ENCODE measurements at places on chromosomes 6 and 20.

DNA sequence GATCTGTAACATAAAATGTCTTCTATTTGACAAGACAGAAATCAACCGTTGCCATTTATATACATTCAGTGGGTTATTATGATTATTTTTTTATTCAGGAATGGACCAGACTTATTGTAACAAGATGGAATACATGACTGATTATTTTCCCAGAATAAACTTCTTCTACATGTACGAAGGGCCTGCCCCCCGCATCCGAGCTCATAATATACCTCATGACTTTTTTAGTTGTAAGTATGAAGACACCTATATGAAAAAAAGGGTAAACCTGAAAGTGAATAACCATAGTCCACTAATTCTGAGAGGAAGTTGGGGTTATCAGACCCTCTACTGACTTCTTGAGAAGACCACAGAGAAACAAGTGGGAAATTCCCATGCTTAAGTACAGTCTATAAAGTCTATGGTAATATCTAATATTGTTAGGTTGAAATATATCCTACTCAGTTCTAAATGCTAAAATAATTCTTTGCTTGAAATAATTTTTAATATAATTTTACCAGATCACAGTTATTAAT is 15.9 kb downstream of the OR2A4 start:
- DNase-seq: no peak
- peaks cover 39% of the 10 kb centered on the region for H3K4me1 ChIP-seq
- H3K36me3 ChIP-seq: no peaks in the 10 kb centered on the region
- no peaks in the 10 kb centered on the region for H3K27me3 ChIP-seq

- peaks cover 2% of the 10 kb centered on the region for H3K4me1 ChIP-seq
- no peak for DNase-seq
- no peaks in the 10 kb centered on the region for H3K27me3 ChIP-seq
Measured at GRCh38 chr20:9884666-9885065, 45.8 kb upstream of the PAK5 start.

GRCh38 chr6:24619661-24620060 is 26.3 kb downstream of the KIAA0319 start:
- no peak overlapping the region for H3K27ac ChIP-seq
- H3K4me1 ChIP-seq: no peaks in the 10 kb centered on the region
- no peaks in the 10 kb centered on the region for H3K36me3 ChIP-seq
- no peak for DNase-seq
- H3K27me3 ChIP-seq: no peaks in the 10 kb centered on the region
- no peak overlapping the region for H3K4me3 ChIP-seq

DNA sequence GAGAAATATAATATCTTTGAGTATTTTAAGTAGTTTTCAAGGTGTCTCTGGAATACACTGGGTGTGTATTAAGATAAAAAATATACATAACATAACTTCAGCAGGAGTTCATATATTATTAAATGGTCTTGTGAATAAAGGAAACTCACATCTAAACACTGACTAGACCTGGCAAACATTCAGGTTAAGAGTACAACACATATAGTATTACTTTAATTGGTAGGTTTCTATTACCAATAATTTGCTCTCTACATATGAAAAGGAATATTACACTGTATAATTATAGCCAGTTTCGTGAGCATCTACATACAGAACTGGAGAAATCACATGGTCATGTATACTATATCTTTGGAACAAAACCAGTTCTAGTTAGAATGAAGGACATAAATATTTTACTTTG is 8.7 kb downstream of the NCOA5 start:
- H3K4me1 ChIP-seq: peaks cover 52% of the 10 kb centered on the region
- H3K27ac ChIP-seq: no peak overlapping the region
- no peaks in the 10 kb centered on the region for H3K27me3 ChIP-seq
- no peak for DNase-seq

DNA sequence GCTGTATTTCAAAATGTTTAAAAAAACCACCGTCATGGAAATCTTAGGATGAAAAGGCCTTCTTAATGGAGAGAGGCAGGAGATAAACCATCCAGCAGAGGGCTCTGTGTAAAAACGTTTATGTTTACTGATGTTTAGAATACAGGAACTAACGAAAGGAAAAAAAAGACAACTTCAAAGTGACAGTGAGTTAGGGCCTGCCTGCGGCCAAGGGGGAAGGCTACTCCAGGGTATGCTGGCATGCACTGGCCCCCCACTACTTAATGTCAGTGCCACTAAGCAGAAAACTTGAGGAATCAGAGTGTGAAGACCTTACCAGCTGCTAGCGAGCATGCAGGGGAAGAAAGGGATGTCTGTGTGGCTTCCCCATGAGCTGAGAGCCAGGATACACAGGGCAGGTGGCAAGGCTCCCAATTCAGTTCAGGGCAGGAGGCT is 47.7 kb downstream of the AKAP7 start:
- no peak overlapping the region for H3K4me3 ChIP-seq
- H3K27ac ChIP-seq: peak overlapping the region; percentile 66
- no peaks in the 10 kb centered on the region for H3K27me3 ChIP-seq
- peaks cover 9% of the 10 kb centered on the region for H3K4me1 ChIP-seq
- DNase-seq: peak; percentile 44

GRCh38 chr6:156449128-156449527 is 328.1 kb upstream of the ARID1B start:
- H3K27ac ChIP-seq: no peak overlapping the region
- H3K4me1 ChIP-seq: no peaks in the 10 kb centered on the region
- H3K4me3 ChIP-seq: no peak overlapping the region
- no peaks in the 10 kb centered on the region for H3K36me3 ChIP-seq

GRCh38 chr6:15674690-15675386 is 12.0 kb upstream of the DTNBP1 start:
- no peaks in the 10 kb centered on the region for H3K4me1 ChIP-seq
- no peaks in the 10 kb centered on the region for H3K36me3 ChIP-seq
- H3K27ac ChIP-seq: no peak overlapping the region
- peaks cover 28% of the 10 kb centered on the region for H3K27me3 ChIP-seq

DNA sequence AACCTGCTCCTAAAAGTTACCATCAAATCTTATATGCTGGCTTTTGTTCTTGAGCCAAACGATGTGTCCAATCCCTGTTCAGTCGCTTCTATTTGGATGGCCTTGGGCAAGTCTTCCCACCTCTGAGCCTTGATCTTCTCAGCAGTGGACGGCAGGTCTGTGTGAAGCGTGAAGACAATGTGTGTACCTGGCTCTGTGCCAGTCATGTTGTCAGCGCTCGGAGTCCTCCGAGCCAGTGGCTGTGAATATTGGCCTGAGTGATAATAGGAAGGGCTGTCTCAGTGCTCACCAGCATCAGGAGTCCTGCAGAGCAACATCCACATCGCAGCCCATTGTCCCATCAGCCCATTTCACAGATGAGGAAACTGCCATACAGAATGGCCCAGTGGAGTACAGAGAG is 219.0 kb downstream of the CDC5L start:
- no peak for DNase-seq
- no peak overlapping the region for H3K4me3 ChIP-seq
- no peaks in the 10 kb centered on the region for H3K27me3 ChIP-seq
- H3K27ac ChIP-seq: no peak overlapping the region

DNA sequence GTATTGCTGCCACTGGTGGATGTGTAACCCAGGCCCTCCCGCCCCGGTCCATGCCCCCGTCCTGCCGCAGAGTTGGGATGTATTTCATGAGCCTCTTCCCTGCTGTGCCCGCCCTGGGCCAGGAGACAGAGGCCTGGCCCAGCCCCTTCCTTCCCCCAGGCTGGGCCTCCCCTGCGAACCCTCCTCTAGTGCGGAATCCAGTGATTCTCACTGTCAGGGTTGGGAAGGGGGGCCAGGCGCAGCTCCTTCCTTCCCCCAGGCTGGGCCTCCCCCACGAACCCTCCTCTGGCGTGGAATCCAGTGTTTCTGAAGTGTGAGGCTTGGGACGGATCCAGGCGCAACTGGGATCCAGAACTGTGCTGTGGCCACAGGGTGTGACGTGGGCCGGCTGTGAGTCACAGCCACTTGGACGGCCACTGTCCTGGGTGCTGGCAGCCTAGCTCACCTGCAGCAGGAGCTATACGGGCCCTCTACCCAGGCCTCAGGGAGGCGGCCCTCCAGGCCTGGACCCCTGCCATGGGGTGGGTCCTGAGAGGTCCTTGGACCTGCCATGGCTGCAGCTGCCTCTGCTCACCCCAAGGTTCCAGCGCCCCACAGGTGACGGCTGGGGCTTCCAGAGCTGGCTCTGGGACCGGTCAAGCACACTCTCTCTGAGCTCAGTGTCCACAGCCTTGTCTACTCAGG is 28.3 kb downstream of the COL20A1 start:
- H3K4me1 ChIP-seq: peaks cover 2% of the 10 kb centered on the region
- no peak for DNase-seq
- no peaks in the 10 kb centered on the region for H3K27me3 ChIP-seq
- no peak overlapping the region for H3K4me3 ChIP-seq
- no peaks in the 10 kb centered on the region for H3K36me3 ChIP-seq
- H3K27ac ChIP-seq: no peak overlapping the region

GRCh38 chr6:106156863-106157262 is 70.7 kb downstream of the PRDM1 start:
- H3K27me3 ChIP-seq: peaks cover 8% of the 10 kb centered on the region
- DNase-seq: no peak
- peaks cover 25% of the 10 kb centered on the region for H3K4me1 ChIP-seq
- H3K36me3 ChIP-seq: no peaks in the 10 kb centered on the region
- H3K27ac ChIP-seq: no peak overlapping the region
- no peak overlapping the region for H3K4me3 ChIP-seq

GRCh38 chr20:52789716-52790115 is 182.4 kb upstream of the TSHZ2 start:
- H3K36me3 ChIP-seq: no peaks in the 10 kb centered on the region
- no peak overlapping the region for H3K27ac ChIP-seq
- H3K27me3 ChIP-seq: peaks cover 16% of the 10 kb centered on the region
- H3K4me1 ChIP-seq: no peaks in the 10 kb centered on the region
- no peak overlapping the region for H3K4me3 ChIP-seq

DNA sequence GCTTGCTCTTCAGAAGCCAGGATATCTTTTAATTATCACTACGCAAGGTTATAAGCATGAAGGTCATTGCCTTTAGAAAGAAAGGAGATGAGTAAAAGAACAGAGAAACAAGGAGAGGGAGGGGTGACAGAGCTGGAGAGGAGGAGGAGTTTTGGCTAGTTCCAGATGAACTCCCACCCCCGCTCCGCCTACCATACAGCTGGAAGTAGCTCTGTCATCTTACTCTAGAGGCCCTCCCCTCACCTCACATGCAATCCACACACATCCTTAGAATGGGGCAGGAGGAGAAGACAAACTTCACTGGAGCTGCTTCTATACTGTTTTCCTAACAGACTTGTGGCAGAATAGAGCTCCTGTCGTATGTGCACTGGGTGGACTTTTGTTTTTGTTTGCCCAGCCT is 144.7 kb downstream of the SCML4 start:
- no peak overlapping the region for H3K4me3 ChIP-seq
- no peaks in the 10 kb centered on the region for H3K27me3 ChIP-seq
- H3K4me1 ChIP-seq: peaks cover 8% of the 10 kb centered on the region
- no peak overlapping the region for H3K27ac ChIP-seq
- H3K36me3 ChIP-seq: no peaks in the 10 kb centered on the region

- H3K4me1 ChIP-seq: peaks cover 2% of the 10 kb centered on the region
- DNase-seq: no peak
- H3K4me3 ChIP-seq: no peak overlapping the region
- H3K27ac ChIP-seq: no peak overlapping the region
- no peaks in the 10 kb centered on the region for H3K36me3 ChIP-seq
- H3K27me3 ChIP-seq: peaks cover 50% of the 10 kb centered on the region
Measured at GRCh38 chr20:59836767-59837166, 96.7 kb downstream of the SYCP2 start.

GRCh38 chr6:27141529-27142015 is 105.9 kb upstream of the PRSS16 start:
- peaks cover 40% of the 10 kb centered on the region for H3K36me3 ChIP-seq
- H3K27me3 ChIP-seq: no peaks in the 10 kb centered on the region
- peak overlapping the region; percentile 90 for H3K27ac ChIP-seq
- H3K4me3 ChIP-seq: peak overlapping the region; percentile 95
- DNase-seq: no peak

DNA sequence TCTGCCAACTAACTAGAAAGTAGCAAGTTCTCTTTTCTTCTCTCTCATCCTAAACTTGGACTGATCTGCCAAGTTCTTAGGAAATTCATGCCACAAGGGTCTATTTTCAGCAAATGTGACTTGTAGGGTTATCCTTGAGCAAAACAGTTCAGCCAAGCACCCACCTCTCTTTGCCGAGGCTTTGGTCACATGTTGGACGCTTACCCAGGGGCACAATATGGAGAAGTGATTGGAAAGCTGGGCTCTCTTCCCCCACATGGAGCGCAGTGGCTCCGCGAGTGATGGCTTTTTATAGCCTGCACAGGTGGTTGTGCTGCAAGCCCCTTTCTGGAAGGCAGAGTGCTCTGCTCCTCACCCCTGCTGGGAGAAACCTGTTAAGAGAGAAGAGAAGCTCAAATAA is 47.7 kb upstream of the FNDC1 start:
- H3K36me3 ChIP-seq: no peaks in the 10 kb centered on the region
- H3K4me1 ChIP-seq: no peaks in the 10 kb centered on the region
- no peak for DNase-seq
- no peak overlapping the region for H3K4me3 ChIP-seq

DNA sequence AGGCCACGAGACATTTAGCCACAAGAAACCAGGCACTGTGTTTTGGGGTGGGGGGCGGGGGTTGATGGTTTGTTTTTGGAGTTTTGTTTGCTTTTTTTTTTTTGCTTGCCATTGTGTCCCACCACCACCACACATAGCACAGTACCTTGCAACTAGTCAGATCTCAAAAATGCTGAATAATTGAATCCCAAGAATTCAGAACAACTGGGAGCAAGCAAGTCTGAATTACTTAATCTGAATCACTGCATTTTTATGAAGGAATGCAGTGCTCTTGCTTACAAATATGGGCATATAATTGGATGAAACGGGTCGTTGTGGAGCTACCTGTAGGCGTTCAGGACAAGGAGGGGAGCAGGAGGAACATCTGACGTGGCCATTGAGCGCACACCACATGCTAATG is 151.5 kb upstream of the CDYL start:
- H3K36me3 ChIP-seq: no peaks in the 10 kb centered on the region
- no peaks in the 10 kb centered on the region for H3K4me1 ChIP-seq
- no peak overlapping the region for H3K4me3 ChIP-seq

DNA sequence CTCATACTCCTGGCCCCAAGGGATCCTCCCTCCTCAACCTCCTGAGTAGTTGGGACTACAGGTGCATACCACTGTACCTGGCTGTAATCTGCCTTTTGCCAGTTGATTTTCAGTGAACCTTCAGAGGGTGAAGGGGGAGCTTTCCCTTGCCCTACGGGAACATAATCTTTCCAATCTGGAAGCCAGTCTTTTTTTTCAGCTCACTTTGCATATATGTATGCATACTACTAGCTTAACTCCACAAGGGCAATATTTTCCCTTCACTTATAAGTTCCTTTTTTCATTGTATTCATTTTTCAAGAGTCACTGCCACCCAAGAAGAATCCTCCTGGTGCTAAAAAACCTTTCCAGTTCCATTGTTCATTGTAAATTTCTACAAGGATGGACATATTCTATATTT is 53.4 kb upstream of the GCM1 start:
- no peak for DNase-seq
- H3K4me1 ChIP-seq: peaks cover 7% of the 10 kb centered on the region
- H3K36me3 ChIP-seq: no peaks in the 10 kb centered on the region
- H3K27ac ChIP-seq: no peak overlapping the region
- no peaks in the 10 kb centered on the region for H3K27me3 ChIP-seq
- H3K4me3 ChIP-seq: no peak overlapping the region

- H3K4me1 ChIP-seq: no peaks in the 10 kb centered on the region
- no peak for DNase-seq
- peaks cover 16% of the 10 kb centered on the region for H3K27me3 ChIP-seq
- H3K4me3 ChIP-seq: no peak overlapping the region
- no peak overlapping the region for H3K27ac ChIP-seq
Measured at GRCh38 chr6:150567823-150568383, 31.8 kb upstream of the PLEKHG1 start.
